ENCODE measurements at places on chromosomes 5 and 9. TPM values are rescaled to one million over a fixed set of nuclear protein-coding genes. Genes with fewer than 3 reads are reported as not detected.

DNA sequence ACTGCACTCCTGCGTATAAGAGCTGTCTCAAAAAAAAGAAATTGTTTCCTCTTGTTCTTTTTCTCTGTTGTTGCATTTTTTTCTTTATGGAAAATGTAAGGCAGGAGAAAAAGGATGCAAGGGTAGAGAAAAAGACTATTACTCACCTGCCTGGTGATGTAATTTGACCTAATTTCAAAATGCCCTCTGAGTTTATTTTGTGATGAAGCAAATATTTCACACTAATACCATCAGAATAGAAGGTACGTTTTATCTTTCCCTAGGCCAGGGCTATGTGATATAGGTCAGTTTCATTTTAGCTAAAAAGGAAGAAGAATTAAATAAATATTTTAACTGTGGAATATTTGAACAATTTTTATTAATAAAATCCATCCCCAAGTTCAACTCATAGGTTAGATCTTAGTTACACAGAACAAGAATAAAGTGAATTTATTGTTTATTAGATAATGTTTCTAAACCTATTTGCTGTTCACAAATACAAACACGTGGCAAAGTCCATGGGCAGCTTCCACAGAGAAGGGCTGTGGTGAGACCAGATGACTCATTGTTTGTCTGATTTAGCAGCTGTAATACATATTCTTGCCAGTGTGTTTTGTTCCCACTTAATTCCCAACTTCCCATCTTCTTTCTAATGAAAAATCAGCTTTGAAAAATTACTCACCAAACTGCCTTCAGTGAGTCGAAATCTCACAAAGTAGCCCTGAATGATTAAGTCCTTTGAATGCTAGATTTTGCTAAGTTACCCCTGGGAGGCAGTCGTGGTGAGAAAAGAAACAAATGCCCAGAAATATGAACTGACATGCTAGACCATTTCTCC, 52.8 kb upstream of the CCDC112 start:
- DNase-seq: no peak

GRCh38 chr5:80516826-80517225, 28.9 kb downstream of the FAM151B start:
- no peak for DNase-seq

DNA sequence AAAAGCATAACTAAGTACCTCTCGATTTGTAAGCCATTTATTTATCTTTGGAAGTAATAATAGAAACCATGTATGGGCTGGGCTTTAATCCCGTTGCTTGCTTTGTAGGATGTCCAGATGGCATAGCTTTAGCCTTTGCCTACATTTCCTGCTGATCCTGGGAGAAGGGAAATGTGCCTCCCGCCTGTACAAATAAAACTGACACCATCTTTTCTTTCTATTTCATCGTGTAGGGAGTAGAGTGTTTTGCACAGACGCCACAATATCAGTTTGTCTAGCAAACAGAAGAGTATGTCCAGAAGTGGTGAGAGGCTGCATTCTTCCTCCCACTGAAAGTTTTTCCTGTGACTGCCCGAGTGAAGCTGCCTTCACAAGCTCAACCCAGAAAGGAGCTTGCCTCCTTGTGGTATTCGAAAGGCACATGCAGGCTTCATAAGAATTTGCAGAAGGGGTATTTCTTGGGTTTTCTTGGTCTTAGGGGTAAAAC, 24.7 kb upstream of the TJP2 start:
- no peak for DNase-seq

DNA sequence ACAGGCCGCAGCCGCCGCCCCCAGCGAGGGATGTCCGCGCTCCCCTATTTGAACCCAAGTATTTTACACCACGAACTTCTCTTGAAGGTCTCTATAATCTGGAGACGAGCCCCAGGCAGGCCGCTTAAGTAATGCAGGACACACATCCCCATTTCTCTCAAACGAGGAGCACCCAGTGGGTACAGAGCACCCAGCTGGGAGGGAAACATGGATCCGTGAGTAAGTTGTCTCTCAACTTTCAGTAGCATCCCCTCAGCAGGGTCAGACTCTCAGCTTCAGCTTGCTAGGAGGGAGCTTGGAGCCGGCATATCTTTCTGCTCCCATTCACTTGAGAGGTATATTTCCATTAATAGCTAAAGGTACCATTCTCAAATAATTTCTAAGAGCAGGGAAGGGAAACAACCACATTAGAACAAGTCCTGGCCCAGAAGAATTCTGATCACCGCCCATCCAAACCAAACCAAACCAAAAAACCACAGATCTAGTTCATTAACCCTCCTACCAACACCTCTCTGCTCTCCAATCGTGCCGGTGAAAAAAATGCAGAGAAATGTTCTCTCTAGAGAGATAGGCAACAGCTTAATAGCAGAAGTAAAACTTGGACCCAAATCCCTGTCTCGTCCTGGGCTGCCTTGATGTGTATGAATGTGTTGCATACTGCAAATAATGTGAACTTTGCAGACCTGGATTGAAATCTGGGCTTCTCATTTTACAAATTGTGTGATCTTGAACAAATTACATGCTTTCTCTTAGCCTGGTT, 910 bp downstream of the TDRD7 start:
- no peak for DNase-seq

DNA sequence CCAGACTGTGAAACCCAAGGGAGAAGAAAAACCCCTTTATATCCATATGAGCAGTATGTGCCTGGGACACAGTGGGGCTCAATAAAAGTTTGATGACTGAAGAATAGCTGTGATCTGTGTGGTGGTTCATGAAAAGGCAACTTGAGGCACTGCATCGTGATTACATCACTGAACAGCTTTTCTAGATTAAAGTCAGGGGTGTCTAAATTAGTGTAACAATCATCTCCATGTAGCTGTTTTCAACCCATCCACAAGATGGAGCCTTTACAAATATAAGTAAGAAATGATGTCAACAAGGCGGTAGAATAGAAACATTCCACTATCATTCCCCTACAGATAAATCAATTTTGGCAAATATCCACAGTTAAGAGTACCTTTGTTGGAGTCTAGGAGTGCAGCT, 55.5 kb downstream of the PRRC1 start:
- no peak for DNase-seq

DNA sequence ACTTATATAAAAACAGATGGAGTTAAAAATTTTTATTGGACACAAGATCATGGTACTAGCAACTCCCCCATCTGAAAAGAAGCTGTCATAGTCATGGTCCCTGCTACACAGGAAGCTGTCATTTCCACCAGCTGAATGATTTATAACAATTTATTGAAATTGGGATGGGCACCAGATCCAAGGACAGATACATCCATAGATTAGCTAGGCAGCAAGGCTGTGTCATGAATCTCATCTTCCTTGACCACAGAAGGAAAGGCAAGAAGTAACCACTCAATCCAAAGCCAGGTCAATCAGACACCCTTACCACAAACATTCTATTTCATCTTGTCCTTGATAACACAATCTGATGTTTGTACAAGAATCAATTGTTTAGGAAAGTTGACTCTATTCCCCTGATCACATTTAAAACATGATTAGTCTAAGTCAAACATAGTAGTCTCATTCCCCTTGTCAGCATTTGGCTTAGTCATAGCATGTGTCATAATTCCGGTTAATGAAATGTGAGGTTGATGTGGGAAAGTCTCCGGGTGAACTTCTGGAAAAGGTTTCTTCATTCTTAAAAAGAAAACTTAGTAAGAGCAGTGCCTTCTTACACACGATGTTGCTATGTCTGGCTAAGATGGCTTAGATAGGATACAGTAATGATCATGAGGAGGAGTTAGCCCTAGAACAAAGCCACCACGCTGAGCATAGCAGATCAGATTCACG, 462.6 kb upstream of the PAPPA start:
- DNase-seq: no peak

GRCh38 chr9:114216976-114217375, 61.6 kb downstream of the COL27A1 start:
- DNase-seq: no peak

DNA sequence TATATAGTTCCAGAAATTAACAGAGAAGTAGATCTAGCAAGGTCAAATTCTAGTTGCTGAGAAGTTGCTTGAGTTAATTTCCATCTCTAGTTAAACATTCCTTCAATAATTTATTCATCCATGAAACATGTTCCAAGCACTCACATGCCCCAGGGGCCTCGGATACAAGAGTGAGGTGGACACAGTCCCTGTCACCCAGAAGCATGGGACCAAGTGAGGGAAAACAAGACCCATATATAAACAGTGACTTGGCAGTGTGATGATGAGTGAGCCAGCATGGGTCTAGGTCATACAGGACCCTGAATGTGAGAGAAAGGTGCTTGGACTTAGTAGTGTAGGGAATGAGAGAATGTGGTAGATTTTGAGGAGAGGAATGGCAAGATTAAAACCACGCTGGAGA, 216.9 kb downstream of the TTLL11 start:
- DNase-seq: no peak

- DNase-seq: no peak
Measured at GRCh38 chr5:16135003-16135402, 44.6 kb downstream of the MARCHF11 start.

DNA sequence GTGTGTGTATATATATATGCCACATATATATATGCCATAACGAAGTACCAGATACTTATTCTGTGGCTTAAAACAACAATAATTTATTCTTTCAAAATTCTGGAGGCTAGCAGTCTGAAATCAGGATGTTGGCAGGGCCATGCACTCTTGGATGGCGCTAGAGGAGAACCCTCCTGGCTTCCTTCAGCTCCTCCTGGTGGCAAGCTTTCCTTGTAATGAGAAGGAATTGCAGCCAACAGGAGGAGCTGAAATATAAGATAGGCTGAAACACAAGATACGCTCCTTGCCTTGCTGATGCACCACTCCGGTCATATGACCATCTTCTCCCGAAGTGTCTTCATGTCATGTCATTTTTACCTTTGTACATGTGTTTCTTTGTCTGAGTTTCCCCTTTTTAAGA, 368.1 kb upstream of the CTNND2 start:
- DNase-seq: no peak

GRCh38 chr5:4555725-4556285, 584.3 kb upstream of the ADAMTS16 start:
- DNase-seq: no peak

DNA sequence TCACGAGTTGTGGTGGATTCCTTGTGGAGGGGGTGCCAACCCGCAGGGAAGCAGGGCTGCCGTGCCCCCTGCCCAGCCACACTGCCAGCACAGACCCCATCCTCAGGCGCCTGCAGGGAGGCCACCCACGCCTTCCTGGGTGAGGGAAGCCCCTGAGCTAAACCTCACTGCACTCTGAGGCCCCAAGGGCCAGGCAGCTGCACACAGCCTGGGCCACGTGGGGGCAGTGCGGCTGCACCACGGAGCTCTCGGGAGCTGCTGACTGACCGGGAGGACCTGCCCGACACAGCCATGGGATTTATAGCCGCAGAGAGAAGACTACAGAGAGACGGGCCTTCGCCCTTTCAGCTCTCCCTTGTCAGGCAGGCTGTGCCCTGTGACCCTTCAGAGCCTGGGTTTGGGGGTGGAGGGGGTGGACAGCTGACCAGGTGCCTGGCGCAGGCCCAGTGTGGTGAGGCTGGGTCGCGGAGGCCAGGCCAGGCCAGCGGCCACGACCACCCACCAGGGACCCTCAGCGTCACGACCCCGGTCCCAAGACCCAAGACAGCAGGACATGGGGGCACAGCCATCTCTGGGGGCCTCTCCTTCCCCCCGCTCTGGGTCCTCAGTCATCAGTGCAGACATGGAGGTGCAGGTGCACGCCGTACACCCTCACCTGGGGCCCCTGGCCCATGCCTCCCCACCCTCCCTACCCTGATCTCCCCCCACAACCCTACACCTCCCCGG, 4.3 kb upstream of the AHRR start:
- DNase-seq: no peak

- DNase-seq: no peak
Measured at GRCh38 chr9:90956026-90956810, 154.6 kb downstream of the SYK start.

DNA sequence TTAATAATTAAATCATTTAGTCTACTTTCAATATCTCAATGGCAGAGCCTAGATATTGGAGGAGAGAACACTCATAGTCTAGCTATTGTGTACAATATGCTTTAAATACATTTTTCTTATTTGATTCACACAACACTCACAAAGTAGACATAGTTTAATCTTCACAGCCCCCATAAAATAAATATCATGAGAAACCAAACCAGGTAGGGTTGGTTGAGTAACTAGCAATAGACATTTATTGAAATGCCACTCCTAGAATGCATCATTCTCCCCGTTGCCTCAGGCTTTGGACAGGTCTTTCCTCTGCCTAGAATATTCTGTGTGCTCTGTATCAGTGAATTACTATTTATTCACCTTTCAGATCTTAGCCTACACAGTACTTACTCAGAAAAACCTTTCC, 141.9 kb downstream of the CEMIP2 start:
- no peak for DNase-seq

The FBN2 gene
- total RNA-seq: 1.5 TPM

The TEK gene
- 26.0 TPM for total RNA-seq

The FAM221B gene
- total RNA-seq: not detected

The FBLL1 gene
- not detected for total RNA-seq

The UBLCP1 gene
- total RNA-seq: 20.0 TPM

The CPLANE1 gene
- 23.5 TPM for total RNA-seq

The GRIN1 gene
- total RNA-seq: not detected

All from aorta (tissue), 5 donors.